ENCODE measurements at places on chromosomes 5 and 9. TPM values are rescaled to one million over a fixed set of nuclear protein-coding genes. Genes with fewer than 3 reads are reported as not detected.

- no peak for DNase-seq
Observed at GRCh38 chr9:78269784-78270183, 27.1 kb upstream of the PSAT1 start.

DNA sequence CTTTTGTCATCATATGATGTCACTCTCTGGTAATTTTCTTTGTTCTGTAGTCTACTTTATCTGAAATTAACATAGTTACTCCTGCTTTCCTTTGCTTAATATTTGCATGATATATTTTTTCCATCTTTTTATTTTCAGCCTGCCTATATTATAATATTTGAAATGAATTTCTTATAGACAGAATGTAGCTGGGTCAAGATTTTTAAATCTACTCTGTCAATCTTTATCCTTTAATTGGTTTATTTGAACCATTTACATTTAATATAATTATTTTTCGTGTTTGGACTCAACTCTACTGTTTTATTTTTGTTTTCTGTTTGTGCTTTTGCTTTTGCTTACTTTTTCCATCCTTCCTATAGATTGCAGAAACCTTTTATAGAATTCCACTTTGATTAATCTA lies 118.0 kb downstream of the FOXD1 start:
- no peak for DNase-seq

GRCh38 chr5:125526966-125527365 lies 780.5 kb upstream of the ZNF608 start:
- no peak for DNase-seq

DNA sequence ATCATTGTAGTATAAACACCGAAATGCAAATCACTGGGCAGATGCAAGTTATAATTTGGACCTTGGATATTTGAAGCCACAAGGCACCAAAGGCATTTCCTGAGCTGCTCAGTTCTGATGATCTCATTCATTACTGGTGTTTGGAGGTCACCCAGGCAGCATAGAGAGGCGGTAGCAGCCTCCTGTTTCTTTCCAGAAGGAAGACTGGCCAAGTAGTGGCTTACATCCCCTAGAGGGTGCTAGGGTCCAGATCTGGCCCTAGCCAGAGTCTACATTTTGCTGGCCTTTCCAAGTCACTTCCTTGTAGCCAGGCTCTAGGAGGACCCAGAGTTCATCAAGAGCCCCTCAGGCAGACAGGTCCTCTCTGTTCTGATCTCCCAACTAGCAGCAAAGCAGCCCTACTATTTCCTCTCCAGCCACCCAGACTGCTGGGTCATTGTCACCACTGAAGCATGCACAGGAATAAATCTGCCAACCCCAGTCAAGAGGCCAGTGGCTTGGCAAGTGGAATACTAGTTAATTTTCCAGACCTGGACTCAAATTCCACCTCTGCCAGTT lies 33.4 kb upstream of the TTC1 start:
- no peak for DNase-seq

SPATA31D4 gene
- total RNA-seq: not detected

DNA sequence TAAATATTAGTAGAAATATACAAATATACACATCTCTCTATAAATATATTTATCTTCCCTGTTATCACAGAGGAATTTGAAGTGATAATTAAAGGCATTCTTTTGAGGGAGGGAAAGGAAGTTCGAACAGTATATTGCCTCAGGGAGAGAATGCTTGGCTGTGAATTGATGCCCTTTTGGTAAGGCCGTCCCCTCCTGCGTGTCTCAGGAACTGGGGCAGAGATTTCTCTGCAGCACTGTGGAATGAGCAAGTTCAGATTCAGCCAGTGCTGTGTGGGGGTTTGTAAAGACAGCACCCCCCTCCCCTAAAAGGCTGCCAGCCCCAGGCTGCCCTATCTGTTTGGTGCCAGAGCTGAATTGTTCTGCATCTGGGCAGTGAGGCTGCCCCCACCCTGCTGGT lies 42.0 kb downstream of the UBE2QL1 start:
- no peak for DNase-seq

IL5 gene
- total RNA-seq: not detected
